LHCN-M2 (cell line): ENCODE measurements at places on chromosomes 2 and 18. TPM values are rescaled to one million over a fixed set of nuclear protein-coding genes. Genes with fewer than 3 reads are reported as not detected.

ARHGEF33 gene
- 0.06 and 0.57 TPM in 2 replicates for total RNA-seq

DNA sequence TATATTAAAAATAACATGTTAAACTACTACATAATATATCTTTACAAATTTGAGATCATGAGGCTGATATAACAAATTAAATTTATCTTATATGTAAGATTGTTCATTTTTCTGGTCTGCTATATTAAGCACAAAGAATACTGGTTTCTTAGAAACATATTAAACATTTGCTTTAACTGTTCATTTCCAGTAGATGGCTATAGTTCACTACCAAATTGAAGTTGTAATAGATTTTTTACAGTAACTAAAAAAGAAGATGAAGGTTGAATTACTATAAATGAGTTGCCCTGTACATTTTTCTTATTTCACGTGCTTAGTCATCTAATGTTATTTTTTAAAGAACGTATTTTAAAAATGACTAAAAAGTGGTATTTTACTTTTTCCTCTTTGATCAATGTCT lies 57.0 kb downstream of the ZNF407 start:
- peak; percentile 44 for DNase-seq

DNA sequence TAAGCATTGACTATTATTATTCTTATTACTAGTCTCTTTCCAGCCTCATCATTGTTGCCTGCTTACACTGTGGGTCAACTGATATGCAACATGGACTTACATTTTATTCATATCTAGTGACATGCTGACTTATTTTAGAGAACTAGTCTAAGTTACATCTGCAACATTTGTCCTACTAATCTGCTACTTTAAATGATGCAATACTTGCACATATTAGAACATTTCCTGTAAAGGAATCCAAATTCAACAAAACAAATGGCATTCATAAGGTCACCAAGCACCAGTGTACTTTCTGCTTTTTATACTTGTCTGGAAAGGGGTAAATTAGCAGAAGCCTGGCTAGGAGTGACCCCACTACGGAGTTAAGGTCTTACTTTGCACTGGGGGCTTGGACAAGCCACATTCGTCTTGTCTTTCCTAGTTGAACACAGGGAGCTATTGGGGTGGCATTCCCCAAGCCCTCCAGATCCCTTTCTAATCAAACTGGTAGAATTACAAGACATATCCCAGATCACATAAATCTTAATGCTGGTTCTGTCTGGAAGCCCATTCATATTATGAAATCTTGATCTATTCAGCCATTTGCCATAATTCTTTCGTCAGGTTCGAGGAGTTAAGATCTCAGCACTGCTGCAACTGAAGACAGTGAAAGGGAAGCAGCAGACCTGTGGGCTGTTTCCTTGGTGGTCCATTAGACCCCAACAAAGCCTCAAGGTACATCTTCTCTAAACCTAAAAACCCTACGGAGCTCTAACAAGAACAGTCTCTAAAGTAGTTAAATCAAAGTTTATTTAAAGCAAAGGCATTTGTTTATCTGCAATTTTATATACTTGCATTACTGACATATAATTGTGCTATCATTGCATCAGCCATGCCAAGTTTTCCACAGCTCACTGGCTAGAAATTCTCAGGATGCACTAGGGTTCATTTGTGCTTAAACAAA lies 49.9 kb upstream of the RTN4 start:
- DNase-seq, result peak; percentile 66

GRCh38 chr2:16506366-16506765 lies 159.3 kb downstream of the CYRIA start:
- no peak for DNase-seq

DNA sequence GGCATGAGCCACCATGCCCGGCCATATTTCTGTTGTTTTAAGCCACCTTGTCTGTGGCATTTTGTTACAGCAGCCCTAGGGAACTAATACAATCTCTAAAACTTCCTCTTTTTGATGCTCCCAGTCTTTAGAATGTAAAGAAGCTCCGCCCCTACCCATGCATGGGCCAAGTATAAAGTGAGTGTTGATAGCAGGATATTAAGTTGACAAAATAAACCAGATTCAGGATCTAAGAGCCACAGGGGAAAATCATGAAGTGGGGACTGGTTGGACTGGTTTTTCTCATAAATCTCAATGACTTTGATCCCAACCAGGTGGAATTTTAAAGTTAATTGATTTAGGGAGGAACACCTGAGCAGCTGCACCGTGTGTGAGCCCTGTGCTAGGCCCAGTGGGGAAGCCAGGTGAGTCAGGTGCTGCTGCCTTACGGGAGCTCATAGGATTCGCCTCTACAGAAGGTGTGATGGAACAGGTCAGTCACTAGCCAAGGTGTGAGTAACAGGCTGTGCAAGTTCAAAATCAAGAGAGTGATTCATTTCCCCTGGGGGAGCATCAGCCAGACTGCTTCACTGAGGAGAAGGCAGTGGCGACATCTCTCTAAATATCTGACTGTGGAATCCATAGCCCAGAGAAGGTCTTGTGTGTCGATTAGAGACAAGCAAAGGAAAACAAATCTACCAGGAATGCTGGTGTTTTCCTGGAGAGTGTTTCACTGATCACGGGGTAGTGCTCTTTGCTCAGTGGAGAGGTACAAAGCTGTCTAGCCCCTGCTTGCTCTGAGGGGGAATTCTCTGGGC lies 63.0 kb upstream of the MSH2 start:
- peak; percentile 38 for DNase-seq

STAT4 gene
- 0.13 and 0.75 TPM in 2 replicates for total RNA-seq

TLX2 gene
- 0.46 and 1.1 TPM in 2 replicates for total RNA-seq

DNA sequence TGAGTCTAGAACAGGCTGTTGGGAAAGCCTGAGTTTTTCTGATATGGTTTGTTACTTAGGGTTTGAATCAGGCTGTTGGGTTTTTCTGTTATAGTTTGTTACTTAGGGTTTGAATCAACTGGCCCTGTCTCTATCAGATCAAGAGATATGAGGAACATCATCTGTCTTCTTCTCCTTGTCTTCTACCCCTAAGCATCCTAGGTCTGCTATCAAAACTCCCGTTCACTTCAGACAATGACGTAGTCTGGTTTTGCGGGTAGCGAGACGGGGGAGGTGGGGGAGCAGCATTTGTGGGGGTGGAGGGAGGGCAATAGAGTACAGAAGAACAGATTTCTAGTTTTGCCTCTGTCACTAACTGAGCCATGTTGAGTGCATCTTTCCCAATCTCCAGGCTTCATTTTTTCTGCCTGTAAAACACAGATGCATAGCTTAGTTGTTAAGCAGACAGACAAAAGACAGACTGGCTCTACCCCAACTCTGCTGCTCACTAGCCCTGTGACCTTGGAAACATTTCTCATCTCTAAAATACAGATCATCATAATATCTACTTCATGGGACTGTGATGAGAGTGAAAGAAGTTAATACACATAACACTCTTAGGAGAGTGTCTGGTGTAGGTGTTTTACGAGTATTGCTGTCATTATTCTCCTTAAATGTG lies 9.1 kb downstream of the TNP1 start:
- no peak for DNase-seq

GRHL1 gene
- total RNA-seq, result 0.40 and 0.90 TPM in 2 replicates
